T1000 (cell line): ENCODE measurements at places on chromosomes 4 and X.

DNA sequence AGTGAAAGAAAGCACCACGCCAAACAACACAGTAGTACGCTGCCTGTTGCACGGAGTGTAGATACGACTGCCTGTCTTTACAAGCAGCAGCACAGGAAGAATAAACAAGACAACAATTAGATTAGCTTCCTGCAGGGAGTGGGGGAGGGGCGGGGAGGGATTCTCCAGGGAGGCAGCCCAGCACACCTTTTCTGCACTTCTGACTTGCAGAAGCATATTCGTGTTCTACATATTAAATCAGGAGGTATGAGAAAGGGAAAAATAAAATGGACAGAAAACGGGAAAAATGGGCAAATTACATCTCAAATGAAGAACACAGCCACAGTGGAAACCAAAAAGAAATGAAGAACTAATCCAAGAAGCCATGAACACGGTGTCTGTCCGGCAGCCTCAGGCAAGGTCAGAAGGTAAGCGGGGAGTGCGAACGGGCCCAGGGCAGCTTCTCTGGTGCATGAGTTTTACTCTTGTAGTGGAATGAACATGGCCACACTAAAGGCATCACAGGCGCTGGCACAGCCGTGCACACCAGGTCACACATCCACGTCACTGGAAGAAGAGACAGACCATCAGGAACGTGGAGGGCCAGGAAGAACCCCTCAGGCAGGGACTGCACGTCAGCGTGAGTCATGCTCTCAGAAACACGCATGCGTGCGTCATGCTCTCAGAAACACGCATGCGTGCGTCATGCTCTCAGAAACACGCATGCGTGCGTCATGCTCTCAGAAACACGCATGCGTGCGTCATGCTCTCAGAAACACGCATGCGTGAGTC lies 20.1 kb upstream of the ADRA2C start:
- DNase-seq, result no peak

DNA sequence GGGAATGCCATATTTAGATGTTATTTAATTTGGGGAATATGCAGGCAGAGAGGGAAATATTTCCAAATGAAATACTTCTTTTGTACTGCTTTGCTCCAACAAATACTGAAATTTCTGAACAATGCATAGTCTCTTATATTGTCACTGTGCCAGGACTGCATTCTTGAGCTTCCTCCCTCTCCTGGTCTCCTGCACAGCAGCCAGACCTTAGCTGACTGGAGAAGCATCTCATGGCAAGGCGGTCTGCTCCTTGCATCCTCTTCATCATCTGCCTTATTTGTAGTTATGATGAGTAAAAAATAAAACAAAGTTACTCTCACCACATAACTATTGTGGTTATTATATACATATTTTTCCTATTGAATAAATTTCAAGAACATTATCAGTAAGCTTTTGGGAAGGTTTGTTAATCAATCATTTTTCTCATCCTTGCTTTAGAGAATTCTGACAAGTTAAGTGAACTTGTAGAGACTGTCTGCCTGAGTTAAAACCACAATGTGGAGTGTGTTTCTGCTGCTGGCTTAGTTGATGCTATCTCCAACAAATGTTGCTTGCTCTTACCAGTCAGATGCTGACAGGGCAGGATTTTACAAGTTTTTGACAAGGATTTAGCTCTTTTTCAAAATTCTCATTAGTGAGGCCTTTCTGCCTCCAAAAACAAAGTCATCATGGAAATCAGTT lies 153.6 kb downstream of the SOWAHB start:
- no peak for DNase-seq

- DNase-seq, result no peak
These were observed 650.8 kb upstream of the DIPK2B start for GRCh38 chrX:45851434-45851991.

DNA sequence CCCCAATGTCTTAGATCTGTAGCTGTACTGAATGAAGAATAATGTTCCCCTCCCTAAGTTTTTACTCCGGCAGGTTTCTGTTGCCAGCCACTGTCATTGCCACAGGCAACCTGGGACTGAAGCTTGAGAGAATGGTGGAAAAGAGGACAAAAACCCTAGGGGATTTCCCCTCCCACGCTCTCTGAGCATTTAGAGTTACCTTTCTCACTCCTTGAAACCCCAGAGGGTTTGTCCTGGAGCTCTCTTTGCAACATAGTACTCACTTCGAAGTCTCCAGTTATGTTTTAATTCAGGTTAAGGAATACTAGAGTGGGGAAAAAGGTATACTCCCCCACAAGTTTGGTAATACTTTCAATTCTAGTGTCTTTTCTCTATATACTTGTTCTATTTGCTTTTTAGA lies 31.5 kb downstream of the F8 start:
- DNase-seq, result no peak

- no peak for DNase-seq
These were observed 94.4 kb upstream of the SCML1 start for GRCh38 chrX:17642891-17643290.

GRCh38 chrX:13520351-13520750 lies 49.0 kb upstream of the EGFL6 start:
- no peak for DNase-seq
